CD8-positive, alpha-beta memory T cell (primary cell): ENCODE measurements at places on chromosomes 12 and 14.

- no peak for DNase-seq
These were observed 14.4 kb downstream of the KERA start for GRCh38 chr12:91043408-91043807.

GRCh38 chr12:122862110-122862634 is 26.9 kb downstream of the HIP1R start:
- DNase-seq: no peak

- DNase-seq: no peak
These were observed 31.8 kb upstream of the G2E3 start for GRCh38 chr14:30527196-30527595.

DNA sequence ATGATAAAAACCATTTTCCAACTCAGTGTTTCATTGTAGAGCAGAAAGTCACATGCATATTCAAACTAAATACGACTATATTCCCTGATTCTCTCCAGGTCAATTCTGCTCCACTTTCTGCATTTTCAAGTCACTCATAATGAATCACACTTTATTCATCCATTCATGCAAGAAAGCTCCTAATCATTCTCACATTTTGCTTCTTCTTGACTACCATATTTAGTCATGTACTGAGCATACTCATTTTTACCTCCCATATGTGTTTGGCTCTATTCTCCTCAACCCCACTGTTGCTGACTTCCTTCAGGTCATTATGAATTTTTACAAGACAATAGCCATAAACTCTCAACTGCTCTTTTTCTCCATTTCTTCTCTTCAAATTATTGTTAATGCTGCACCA is 43.4 kb upstream of the PIK3C2G start:
- DNase-seq: no peak

DNA sequence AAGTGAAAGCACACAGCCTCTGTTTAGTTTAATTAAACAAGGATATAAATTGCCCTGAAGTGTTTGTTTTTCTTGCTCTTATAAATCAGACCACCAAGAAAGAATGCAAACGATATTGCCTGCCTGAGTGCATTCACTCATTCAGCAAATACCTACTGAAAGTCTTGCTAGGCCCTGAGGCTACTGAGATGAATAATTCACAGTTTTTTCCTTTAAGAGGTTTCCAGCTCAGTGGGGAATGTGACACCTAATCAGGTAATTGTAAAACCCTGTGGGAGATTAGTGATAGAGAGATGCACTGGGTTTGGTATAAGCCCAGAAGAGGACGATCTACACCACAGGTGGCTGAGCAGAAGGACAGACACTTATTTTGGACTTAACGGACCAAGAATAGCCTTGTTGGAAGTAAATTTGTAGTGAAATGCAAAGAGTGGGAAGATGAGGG is 151.4 kb downstream of the SLC35F4 start:
- no peak for DNase-seq

DNA sequence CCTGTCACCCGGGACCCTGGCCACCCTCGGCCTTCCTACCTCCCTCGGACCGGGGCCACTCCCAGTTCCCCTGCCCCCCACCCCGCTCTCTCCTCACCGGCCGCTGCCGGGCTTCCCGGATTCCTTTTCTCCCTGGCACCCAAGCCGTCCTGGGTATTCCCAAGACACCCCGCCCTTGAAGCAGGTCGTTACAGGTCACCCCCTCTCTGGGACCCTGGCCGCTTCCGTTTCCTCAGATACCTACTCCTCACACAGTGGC is 493 bp downstream of the NUMB start:
- DNase-seq: no peak

DNA sequence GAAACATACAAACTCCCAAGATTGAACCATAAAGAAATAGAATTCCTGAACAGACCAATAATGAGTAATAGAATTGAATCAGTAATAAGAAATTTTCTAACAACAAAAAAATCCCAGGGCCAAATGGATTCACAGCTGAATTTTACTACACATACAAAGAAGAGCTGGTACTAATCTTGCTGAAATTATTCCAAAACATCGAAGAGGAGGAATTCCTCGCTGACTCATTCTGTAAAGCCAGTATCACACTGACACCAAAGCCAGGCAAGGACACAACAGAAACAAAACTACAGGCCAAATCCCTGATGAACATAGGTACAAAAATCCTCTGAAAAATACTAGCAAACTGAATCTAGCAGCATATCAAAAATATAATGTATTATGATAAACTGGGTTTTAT is 367.8 kb upstream of the CLEC14A start:
- no peak for DNase-seq

DNA sequence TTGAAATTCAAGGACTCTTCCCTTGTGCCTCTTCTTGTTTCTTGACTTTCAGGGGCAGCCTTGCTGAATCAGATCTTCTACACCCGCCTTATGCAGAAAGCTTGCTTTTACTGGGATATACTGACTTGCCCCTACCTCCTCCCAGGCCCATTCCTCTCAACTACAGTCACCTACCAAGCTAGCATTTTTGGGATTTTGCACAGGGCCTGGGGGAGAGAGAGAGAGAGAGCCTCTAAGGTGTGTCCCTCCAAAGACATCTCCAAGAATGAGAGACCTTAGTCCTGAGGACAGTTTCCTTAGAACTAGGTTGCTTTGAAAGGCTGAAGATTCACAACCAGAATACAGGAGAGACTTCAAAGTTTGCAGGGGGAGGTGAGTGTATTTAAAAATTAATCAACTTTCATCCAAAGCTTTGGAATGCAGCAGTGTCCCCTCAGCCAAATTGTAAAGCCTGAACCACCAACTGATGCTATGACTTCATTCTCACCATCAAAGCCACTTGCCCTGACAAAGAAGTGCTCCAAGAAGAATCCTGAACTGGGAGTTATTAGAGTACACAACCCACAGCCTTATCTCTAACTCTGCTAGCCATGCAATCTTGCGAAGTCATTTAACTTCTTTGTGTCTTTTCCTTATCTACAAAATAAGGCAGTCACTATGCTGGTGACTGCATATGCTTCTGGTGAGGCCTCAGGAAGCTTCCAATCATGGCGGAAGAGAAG is 96.1 kb upstream of the EGLN3 start:
- no peak for DNase-seq

DNA sequence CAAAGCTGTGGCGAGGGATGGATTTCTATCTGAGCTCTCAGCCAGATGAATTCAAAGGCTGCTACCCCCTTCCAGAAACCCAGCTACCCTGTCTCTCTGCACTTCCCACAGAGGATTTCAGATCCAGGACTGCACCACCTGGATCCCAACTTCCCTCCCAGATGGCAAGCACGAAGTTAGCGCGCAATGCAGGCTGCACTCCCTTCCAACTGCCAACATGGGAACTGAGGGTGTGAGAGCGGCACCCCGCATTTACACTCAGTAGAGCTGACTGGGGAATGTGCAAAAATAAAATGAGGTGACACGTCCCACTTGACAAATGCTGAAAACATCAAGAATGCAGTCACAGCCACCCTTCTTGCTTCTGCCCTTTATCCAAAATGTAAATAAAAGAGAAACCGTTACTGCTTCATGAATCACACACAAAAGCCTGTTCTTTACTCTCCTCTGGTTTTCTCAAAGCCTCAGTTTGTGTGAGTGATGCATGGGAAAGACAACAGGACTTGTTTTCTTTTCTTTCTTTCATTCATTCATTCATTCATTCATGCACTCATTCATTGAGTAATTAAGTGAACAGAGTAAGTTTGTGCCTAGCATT is 85.7 kb downstream of the ITPK1 start:
- DNase-seq: no peak
